Stimulated activated CD8-positive, alpha-beta memory T cell treated with anti-CD3 and anti-CD28 coated beads, Interleukin-4, amount 100 ng/mL, for 1 hour (primary cell): ENCODE measurements at places on chromosomes 4 and X.

GRCh38 chrX:99095965-99096635 lies 1314.0 kb downstream of the PCDH19 start:
- DNase-seq: no peak

GRCh38 chr4:76989391-76990061 lies 40.0 kb downstream of the SEPTIN11 start:
- DNase-seq: peak; percentile 49

- no peak for DNase-seq
Measured at GRCh38 chr4:164210377-164210776, 543.6 kb upstream of the SMIM31 start.

GRCh38 chr4:47824840-47825239 lies 13.0 kb downstream of the CORIN start:
- no peak for DNase-seq

GRCh38 chr4:97720869-97721432 lies 422.3 kb downstream of the STPG2 start:
- no peak for DNase-seq

GRCh38 chr4:102031406-102031805 lies 240.9 kb downstream of the BANK1 start:
- DNase-seq: no peak

- no peak for DNase-seq
Measured at GRCh38 chr4:189088780-189089179, 851.9 kb upstream of the FRG1 start.

DNA sequence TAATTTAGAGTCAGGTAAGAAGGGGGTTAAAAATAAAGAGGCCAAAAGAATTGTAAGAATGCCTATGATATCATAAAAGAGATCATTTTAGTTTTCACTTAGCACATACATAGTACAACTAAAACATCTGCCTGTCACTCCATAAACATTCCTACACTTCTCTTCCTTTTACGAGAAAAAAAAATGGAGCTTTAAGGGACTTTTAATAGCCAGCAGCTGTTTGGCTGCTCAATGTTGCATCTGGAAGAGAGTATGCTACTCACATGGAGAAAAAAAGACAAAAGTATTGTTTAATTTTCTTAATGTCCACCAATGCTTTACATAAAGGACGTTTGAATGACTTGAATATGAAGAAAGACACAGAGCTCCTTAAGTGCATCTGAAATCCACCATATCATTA lies 48.7 kb upstream of the TNIP3 start:
- no peak for DNase-seq

GRCh38 chr4:123682931-123683330 lies 286.3 kb downstream of the SPRY1 start:
- no peak for DNase-seq

- DNase-seq: no peak
Measured at GRCh38 chr4:185023471-185023870, 5.2 kb downstream of the HELT start.

DNA sequence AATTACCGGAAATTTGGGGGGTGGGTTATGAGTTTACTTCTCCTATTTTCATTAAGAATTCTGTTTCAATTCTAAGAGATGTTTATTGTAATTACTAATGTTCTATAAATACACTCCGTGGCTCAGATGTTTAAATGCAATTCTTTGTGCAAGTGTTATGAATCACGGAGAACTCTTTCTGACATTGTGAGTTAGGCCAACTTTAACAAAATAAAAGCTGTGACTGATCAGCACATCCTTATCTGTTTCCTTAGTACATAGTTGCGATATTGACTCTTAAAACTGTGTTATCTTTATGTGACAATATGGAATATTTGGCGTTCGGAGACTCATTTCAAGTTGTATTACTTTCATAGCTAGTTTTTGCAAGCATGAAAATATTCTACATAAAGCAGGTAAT lies 902 bp downstream of the KLHL4 start:
- DNase-seq: no peak

DNA sequence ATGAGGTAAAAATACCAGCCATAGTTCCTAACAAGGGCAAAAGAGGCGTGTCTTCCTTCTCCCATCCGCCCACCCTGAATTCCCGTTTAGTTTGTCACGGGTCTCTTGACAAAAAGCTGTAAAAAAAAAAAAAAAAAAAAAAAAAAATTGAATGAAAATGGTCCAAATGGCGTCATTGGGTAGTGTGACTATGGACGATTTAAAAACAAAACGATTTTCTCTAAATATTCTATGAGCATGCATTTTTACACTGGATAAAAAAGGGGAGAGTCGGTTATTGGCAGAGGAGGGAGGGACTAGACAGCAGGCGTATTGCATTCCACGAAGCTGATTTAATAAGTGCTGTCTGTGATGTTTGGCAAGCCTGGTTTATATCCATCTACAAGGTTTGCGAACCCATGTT lies at the start of gene FAM133A:
Gene FAM133A (plus strand): TSS at position 338 of the 403 bp plus-strand sequence. CDS start 35,214 bp downstream, outside the sequence.
- no peak for DNase-seq

- no peak for DNase-seq
Measured at GRCh38 chrX:45889471-45889870, 655.8 kb downstream of the ZNF674 start.

DNA sequence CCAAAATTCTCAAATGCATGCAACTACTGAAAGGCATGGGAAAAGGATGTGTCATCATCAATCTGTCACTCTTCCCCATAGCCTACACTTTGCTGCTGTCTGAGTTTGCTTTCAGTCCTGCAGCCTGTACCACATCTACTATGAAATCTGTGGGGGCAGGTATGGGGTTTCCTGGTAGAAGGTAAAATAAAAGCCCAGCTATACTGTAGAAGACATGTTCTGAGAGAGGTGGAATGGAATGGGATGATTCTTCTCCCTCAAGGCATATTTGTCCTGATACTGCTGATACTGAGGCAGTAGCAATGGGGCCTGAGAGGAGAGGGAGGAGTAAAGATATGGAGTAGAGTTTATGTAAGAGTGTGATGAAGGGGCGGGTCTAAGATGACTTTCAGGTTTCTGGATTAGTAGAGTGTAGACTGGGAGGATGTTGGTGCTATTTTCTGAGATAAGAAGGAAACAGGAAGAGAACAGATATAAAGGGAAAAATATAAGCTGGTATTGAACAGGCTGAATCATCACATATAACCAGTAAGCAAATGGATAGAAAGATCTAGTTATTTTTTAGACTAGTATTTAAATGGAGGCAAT lies 38.7 kb upstream of the GYPA start:
- no peak for DNase-seq

- DNase-seq: no peak
Measured at GRCh38 chr4:17128268-17128667, 229.8 kb upstream of the LDB2 start.

DNA sequence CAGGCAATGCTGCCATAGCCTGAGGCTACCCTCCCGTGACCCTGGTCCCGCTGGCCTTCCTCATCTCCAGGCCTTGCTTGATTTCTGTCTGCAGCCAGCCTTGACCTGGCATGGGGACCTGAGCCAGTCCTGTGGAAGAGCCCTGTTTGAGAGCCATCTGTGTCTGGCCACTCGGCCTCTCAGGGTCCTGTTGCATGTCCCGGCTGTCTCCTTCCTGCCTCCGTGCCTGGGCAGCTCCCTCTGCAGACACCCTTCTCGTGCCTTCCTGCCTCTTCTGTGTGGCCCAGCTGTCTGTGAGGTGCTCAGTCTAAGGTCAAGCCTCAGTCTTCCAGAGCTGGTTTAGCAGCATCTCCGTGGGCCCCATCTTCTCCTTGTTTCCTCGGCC lies 108.4 kb downstream of the SORCS2 start:
- no peak for DNase-seq

- DNase-seq: no peak
Measured at GRCh38 chr4:69057620-69058409, 38.5 kb upstream of the UGT2B7 start.
